ENCODE measurements at places on chromosomes 7 and 10. TPM values are rescaled to one million over a fixed set of nuclear protein-coding genes. Genes with fewer than 3 reads are reported as not detected.

Gene BTBD16
- total RNA-seq, result not detected

Gene PRR15
- 0.48 TPM for total RNA-seq

Gene PRF1
- not detected for total RNA-seq

Gene STEAP4
- not detected for total RNA-seq

Gene NEUROG3
- total RNA-seq, result not detected

Gene LAMB4
- total RNA-seq, result 1.3 TPM

Gene GNGT1
- not detected for total RNA-seq

Gene ACTL6B
- total RNA-seq, result not detected

Gene MAD1L1
- 33.6 TPM for total RNA-seq

Gene ADGRA1
- not detected for total RNA-seq

Gene SCRN1
- total RNA-seq, result 65.4 TPM

Gene GRID2IP
- not detected for total RNA-seq

Gene MSMB
- total RNA-seq, result not detected

Gene SVOPL
- total RNA-seq, result not detected
